Activated CD4-positive, alpha-beta T cell treated with anti-CD3 and anti-CD28 coated beads, Interleukin-2, Interleukin-4, amounts not matched to agents 100 ng/mL and 50 ng/mL, durations not matched to agents 16 hours and 8 hours (primary cell): ENCODE measurements at places on chromosomes 1 and 21.

DNA sequence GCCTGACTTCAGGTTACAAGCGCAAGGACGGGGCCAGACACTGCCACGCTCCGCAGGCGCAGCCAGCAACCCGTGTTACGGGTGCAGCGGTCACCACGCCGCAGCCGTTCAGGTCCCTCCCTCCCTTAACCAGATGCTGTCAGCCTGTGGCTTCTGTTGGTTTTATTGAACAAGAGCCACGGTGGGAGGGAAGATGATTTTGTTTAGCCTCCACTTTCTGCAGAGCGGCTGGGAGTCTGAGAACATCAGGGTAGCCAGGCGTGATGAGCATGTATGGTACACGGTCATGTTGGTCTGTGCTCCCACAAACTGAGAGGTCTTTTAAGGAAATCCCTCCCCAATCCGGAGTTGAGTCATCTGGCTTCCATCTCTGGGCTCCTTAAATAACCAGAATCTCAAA, 18.5 kb upstream of the ADARB1 start:
- no peak for DNase-seq

DNA sequence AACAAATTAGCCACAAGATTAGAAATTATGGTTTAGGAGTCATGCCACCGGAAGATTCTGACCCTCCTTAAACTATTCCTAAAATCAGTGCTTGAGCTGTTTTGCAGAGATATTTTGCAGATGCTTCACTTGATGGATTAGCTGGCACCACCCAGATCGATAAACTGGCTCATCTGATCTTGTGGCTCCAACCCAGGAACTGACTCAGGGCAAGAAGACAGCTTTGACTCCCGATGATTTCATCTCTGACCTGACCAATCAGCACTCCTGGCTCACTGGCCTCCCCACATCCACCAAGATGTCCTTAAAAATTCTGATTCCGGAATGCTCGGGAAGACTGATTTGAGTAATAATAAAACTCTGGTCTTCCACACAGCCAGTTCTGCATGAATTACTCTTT, 221.6 kb downstream of the RHOU start:
- no peak for DNase-seq

GRCh38 chr1:36562181-36562685, 79.5 kb upstream of the CSF3R start:
- DNase-seq: no peak

DNA sequence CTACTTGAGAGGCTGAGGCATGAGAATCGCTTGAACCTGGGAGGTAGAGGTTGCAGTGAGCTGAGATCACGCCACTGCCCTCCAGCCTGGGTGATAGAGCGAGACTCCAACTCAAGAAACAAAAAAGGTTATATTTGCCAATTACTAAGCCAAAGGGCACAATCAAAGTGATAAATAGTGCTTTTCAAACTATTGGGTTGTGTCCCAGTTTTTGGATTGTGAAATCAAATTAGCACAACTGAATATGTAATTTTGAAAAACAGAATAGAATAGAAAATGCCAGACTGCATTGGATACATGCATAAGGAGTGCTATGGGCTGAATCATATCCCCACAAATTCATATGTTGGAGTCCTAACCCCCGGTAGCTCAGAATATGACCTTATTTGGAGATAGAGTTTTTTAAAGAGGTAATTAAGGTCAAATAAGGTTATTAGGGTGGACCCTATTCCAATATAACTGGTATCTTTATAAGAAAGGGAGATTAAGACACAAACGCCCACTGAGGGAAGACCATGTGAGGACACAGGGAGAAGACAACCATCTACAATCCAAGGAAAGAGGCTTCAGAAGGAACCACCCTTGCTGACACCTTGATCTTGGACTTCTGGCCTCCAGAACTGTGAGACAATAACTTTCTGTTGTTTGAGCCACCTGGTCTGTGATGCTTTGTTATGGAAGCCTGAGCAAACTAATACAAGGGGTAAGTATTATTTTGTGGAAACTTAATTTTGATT, 42.9 kb upstream of the HUNK start:
- no peak for DNase-seq

DNA sequence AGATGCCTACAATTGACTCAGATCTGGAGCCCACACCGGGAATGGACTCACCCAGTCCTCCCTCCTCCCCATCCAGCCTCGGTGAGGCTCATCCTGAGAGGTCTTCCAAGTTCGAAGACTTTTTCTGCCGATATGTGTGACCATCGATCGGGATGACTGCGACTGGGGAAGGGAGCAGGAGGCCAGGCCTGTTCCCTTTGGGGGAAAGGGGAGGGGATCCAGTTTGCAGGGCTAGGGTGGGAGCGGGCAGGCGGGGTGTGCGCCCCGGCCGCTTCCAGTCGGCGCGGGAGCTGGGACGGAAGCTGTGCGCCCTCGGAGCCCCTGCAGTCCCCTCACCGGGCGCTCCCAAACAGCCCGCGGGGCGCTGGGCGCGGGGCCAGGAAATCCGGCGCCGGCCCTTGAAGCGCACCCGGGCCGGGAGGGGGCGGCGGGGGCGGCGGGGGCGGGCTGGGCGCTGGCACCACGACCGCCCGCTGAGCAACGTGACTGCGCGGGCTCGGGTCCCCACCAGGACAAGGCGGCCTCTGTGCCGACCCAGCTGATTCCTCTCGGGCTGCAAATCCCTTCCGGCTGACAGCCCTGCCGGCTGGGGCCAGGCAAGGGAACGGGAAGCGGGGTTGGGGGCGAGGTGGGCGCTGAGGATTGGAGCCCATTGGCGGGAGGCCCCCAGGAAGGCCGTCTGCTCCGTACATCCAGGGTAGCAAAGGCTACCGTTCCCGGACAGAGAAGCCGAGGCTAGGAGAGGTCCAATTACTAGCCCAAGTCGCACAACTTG, 103.9 kb downstream of the EBNA1BP2 start:
- DNase-seq: no peak

DNA sequence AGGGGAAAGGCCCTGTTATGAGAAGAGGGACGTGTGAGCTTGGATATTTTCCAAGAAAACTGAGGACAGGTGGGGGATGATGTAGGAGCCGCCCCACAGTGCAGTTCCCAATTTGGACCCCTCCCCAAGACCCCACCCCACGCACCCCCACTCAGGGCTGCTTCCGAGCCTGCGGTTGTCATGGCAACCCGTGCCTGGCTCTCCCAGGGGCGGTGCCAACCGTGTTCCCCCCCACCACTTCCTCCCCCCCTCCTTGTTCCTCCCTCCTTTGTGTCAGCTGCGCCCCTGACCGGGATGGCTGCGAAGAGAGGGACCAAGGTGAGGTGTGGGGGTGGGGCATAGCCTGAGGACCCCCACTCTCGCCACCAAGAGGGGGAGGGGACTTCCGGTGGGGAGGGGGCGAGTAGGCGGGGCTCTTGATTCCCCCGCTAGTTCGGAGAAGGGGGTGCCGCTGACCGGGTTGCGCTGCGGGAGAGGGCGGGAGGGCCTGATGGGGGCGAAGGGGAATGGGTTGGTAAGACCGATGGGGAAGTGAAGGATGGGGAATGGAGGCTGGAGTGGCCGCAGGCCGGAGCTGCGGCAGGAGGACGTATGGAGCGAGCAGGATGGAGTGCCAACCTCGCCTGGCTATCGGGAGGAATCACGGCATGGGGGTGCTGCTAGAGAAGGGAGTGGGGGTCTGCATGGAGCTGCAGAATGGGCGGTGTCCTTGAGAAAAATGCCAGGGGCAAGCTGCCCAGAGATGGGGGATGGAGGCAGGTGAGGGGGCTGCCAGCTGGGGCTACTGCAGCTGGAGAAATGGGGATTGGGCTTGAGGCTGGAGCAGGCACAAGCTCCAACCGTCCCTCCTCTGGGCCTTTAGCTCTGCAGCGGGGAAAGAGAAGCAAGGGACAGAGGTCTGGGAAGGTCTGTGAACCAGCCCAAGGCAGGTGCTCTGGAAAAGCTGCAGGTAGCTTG, 953 bp downstream of the TRIM46 start:
- DNase-seq: peak; percentile 53

- no peak for DNase-seq
These were observed 91.0 kb downstream of the PRDM16 start for GRCh38 chr1:3159996-3160395.

DNA sequence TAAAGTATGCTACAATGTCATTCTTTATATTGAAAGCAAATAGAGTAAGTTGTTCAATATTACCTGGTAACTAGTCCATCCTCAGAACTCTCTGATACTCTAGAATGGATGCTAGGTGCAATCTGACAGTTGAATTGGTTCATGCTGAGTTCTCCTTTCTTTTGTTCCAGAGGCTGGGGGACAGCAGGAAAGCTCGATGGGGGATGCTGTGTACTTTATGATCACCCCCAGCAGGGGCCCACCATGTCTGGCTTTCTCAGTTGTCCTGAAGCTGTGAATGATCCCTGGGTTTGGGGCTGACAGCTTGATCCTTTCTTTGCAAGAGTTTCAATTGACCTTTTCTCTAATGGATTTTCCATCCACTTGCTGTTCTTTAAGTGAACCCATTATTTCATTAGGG, 22.5 kb downstream of the FMN2 start:
- no peak for DNase-seq

DNA sequence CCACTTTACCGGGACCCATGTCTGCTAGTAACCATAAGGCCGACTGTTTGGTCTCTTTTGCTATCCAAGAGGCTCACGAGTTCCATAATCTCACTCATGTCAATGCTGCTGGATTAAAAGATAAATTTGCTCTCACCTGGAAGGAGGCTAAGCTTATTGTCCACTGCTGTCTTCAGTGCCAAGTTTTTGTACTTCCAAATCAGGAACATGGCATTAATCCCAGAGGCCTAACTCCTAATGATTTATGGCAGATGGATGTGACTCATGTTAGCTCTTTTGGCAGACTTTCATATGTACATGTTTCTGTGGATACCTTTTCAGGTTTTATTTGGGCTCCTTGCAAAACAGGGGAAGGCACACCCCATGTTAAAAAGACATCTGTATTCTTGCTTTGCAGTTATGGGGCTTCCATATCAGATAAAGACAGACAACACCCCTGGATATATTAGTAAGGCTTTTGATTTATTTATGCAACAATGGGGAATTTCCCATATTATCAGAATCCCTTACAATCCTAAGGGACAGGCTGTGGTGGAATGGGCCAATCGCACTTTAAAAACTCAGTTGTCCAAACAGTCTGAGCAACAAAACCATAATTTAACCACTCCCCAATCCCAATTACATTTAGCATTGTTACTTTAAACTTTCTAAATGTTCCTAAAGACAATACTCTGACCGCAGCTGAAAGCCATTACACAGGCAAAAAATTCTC, 162.7 kb downstream of the IER5 start:
- no peak for DNase-seq

DNA sequence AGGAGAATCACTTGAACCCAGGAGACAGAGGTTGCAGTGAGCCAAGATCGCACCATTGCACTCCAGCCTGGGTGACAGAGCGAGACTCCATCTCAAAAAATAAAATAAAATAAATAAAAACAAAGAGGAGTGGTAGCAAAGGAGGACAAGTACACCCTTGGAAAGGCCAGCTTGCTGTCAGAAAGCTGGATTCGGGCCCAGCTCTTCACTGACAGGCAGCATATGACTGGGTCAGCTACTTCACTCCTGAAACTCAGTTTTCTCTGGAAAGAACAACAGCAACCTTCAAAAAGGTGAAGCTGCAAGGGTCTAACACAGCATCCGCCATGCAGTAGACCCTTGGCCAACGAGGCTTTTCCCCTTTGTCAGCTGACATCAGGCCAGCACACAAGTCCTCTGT, 156.0 kb upstream of the TIAM1 start:
- DNase-seq: no peak

GRCh38 chr1:76577525-76578185, 289.6 kb upstream of the ST6GALNAC5 start:
- no peak for DNase-seq

GRCh38 chr1:210089855-210090254, 142.7 kb upstream of the SERTAD4 start:
- no peak for DNase-seq

DNA sequence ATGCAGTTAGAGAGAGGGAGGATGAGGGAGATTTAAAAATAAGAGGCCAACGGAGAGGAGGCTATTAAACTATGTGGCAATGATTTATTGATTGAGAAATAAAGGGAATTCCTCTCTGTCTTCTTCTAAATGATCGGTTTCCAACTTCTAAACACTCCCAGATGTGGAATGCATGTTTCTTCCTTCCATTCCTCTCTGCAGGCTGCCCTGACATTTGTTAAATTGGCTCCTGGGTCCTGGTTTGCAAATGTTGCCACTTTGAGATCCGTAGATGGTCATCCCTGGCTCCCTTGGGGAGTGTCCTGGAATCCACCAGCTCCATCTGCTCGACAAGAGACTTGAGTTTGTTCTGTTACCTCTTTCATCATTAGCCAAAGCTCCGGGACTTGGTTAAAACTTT, 10.3 kb upstream of the C1orf198 start:
- no peak for DNase-seq

DNA sequence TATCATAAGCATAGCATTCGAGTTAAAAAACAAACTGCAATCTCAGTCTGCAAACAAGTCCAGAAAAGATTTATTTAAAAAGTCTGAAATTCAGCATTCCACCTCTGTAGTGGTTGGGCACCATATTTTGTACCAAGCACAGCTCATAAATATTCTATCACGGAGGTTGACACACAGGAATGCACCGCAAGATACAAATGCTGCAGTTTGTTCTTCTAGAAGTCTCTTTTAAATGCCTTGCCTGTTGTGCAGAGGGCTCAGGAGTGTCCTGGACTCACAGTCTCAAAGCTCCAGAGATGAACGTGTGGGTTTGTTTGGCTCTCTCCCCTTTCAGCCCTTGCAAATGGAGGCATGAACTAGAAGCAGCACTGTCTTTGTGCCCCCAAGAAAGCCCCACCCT, 212.4 kb upstream of the USP24 start:
- no peak for DNase-seq

- DNase-seq: no peak
These were observed 7.4 kb downstream of the SYT14 start for GRCh38 chr1:209945377-209945776.
